ENCODE measurements at places on chromosomes 12 and 14. TPM values are rescaled to one million over a fixed set of nuclear protein-coding genes. Genes with fewer than 3 reads are reported as not detected.

The RIPK3 gene
- 0.33 TPM for total RNA-seq

The PLBD1 gene
- 5.4 TPM for total RNA-seq

The DPY19L2 gene
- 4.4 TPM for total RNA-seq

The LRRC43 gene
- total RNA-seq, result 1.8 TPM

The METAP2 gene
- total RNA-seq, result 90.4 TPM

The ZNF385A gene
- 2.3 TPM for total RNA-seq

The TOMM20L gene
- not detected for total RNA-seq

The KRT85 gene
- not detected for total RNA-seq

The LRP1-AS gene
- total RNA-seq, result not detected

GRCh38 chr12:72197790-72198189, 74.4 kb upstream of the TRHDE start:
- H3K27me3 ChIP-seq, result no peaks in the 10 kb centered on the region
- H3K4me3 ChIP-seq, result no peak overlapping the region
- no peak overlapping the region for H3K27ac ChIP-seq
- H3K4me1 ChIP-seq, result no peaks in the 10 kb centered on the region
- DNase-seq, result no peak

DNA sequence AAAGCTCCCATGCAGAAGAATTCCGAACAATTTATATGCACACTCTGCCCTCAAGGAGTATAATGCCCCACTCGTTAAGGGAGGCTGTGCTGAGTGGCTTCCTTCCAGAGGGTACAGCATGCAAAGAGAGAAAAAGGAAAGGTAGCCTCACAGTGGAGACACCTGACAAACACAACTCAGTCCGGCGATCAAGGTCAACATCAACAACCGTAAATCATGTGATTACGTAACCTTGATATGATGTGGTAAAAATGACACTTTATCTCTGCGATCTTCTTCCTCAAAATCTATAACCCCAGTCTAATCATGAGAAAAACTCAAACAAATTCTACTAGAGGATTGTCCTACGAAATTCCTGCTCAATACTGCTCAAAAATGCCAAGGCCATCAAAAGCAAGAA, 400.5 kb upstream of the CCDC196 start:
- H3K27ac ChIP-seq, result no peak overlapping the region
- DNase-seq, result no peak
- H3K36me3 ChIP-seq, result no peaks in the 10 kb centered on the region
- no peak overlapping the region for H3K4me3 ChIP-seq

GRCh38 chr14:92464716-92465115, 48.9 kb upstream of the RIN3 start:
- no peaks in the 10 kb centered on the region for H3K27me3 ChIP-seq
- no peak overlapping the region for H3K4me3 ChIP-seq
- DNase-seq, result no peak
- no peak overlapping the region for H3K27ac ChIP-seq
- H3K4me1 ChIP-seq, result peaks cover 10% of the 10 kb centered on the region
